ENCODE measurements at places on chromosomes 2 and 18.

- DNase-seq: no peak
These were observed 75.1 kb downstream of the PLEKHM3 start for GRCh38 chr2:207950063-207950760.

DNA sequence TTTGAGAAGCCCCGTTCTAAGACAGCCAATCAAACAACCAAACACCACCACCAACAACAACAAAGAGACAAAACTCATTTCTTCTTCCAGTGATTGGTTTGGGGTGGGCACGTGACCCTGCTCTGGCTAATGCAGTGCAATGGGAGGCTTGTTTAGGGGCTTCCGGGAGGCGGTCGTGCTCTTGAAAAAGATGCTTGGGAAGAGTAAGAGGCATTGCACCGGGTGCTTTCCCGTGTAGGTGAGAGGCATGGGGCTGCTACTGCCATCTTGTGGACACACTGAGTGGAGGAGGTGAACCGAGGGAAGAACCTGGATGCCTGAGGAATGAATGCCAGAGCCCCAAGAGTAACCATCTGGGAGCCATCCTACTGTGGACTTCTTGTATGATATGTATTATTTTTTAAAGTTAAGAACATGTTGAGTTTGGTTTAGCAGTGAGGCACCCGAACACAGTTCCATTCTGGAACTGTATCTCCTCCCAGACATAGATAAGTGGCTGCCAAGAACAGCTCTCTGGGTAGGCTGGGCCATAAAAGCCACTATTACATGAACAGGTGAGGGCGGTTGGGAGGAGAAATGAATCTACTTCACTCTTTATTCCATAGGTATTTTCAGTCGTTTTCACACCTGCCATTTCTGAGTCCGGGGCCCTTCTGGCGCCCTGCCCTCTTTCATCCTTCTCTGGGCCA, 19.1 kb upstream of the ARHGAP25 start:
- peak; percentile 50 for DNase-seq

DNA sequence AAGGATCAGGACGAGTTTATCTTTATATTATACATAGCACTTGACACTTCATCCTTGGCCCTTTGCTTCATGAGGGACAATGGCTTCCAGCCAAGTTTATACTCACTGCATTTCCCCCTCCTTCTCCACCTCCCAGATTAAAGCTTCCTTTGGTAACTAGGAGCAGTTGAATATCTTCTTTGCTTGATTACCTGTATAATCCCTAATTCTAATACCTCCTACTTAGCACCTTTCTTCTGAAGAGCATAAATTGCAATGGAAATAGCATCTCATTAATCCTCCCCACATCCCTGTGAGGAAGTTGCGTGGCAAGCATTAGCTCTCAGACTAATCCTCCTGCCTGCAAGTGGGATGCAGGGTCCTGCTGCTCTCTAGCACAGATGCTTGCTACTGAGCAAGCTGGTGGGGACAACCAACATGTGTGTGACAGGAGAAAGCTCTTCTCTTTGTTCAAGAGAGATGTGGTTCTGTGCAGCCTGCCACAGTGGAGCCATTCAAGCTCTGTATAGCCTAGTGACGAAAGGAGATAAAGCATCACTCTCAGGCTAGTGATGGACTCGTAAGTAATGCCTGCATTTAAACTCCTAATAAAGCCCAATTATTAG, 19.1 kb downstream of the KLHL14 start:
- no peak for DNase-seq

DNA sequence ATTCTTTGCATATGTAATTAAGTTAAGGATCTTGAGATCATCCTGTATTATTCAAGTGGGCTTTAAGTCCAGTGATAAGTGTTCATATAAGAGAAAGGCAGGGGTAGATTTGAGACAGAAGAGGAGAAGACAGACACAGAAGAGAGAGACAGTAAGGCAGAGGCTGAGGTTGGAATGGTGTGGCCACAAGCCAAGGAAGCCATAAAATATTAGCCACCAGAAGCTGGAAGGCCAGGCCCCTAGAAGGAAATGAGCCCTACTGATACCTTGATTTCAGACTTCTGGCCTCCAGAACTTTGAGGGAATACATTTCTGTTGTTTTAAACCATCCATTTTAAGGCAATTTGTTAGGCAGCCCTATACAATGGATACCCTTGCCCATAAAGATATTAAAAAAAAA, 66.9 kb upstream of the DLX2 start:
- no peak for DNase-seq

GRCh38 chr2:208285853-208286252, 19.8 kb downstream of the PIKFYVE start:
- no peak for DNase-seq

DNA sequence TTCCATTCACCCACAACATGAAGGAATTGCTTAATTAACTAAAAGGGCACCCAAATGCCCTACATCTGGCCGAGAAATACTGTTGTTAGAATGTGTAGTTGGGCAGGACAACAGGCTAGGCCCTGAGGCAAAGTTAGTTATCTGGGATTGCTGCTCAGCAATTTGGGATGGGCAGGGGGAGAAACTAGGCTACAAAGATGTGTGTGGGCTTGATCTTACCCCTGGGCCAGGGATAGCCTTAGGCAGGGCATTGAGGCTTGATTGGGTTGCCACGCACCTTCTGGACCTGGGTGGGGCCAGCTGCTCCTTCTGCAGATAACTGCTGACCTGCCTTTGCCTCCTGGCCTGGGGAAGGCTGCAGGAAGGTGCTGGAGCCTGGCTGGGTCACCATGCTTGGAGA, 9.4 kb downstream of the IL18RAP start:
- no peak for DNase-seq

DNA sequence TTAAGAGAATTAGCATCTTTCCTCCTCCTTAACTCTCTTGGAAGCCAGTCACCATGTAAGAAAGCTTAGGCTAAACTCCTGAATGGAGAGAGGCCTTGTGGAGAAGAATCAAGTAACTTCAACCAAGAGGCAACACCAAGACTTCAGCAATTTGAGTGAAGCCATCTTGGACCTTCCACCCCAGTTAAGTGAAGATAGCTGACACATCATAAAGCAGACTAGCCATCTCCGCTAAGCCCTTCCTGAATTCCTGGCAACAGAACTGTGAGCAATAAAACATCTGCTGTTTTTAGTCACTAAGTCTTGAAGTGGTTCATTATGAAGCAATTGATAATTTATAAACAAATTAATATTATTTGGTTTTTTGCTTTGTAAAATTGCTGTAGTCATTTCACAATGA, 1.5 kb upstream of the ZNF397 start:
- no peak for DNase-seq

DNA sequence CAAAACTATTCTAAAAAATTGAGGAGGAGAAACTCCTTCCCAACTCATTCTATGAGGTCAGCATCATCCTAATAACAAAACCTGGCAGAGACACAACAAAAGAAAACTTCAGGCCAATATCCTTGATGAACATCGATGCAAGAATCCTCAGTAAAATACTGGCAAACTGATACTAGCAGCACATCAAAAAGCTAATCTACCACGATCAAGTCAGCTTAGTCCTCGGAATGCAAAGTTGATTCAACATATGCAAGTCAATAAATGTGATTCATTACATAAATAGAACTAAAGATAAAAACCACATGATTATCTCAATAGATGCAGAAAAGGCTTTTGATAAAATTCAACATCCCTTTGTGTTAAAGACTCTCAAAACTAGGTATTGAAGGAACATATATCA, 63.1 kb downstream of the EHBP1 start:
- DNase-seq: no peak

GRCh38 chr2:47035615-47036488, 119.3 kb downstream of the STPG4 start:
- no peak for DNase-seq

GRCh38 chr2:144307711-144308110, 212.2 kb downstream of the ZEB2 start:
- DNase-seq: no peak

DNA sequence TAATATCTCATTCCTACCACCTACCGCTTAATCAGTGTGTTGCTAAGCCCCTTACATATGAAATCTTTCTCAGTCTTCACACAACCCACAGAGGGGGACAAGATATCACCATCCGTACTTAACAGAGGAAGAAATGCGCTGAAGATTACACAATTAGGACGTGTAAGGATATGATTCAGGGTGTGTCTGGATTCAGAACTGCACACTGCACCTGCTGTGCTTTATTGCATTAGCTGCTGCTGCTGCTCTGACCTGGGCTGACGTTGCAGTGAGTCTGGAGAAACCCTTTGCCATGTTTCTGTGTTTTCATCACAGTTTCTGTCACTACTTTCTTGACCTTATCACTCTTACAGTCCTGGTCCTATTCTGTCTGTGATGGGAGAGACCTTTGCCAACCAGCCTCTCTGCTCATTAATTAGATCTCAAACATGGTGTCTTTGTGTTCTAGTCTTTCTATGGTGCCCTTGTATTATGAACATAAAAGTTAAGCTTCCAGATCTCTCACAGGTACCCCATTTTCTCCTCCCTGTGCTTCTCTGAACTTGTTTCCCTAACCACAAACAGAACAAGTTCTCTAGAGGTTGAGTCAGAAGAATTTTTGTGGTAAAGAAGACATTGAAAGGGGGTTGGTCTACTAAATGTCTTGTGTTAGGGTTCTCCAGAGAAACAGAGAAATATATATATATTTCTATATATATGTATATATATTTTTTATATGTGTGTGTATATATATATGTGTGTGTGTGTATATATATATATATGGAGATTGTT, 92.9 kb upstream of the CYP1B1 start:
- no peak for DNase-seq

DNA sequence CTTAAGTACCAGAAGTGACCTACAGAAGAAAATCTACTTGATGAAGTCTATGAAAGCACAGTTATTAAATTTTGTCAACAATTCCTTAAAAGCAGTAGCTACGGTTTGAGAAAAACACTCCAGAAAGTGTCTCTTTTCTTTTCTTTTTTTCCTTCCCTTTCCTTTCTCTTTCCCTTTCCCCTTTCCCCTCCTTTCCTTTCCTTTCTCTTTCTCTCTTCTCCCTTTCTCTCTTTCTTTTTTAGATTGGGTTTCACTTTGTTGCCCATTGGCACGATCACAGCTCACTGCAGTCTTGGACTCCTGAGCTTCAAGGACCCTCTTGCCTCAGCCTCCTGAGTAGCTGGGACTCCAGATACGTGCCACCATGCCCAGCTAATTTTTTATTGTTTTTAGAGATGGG, 2.6 kb upstream of the ALMS1 start:
- no peak for DNase-seq

- no peak for DNase-seq
These were observed 23.1 kb downstream of the PLA2R1 start for GRCh38 chr2:160039166-160039903.

DNA sequence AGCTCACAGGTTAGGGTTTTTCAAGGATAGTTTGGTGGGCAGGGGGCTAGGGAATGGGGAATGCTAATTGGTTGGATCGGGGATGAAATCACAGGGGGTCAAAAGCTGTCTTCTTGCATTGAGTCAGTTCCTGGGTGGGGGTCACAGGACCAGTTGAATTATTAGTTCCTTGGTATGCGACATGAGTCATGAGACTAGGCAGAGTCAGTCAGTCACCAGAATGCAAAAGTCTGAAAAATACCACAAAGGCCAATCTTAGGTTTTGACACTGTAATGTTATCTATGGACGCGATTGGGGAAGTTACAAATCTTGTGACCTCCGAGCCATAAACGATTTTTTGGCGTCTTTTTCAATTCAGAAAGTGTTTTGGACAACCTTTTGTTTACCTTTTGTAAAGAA, 101.2 kb downstream of the ZNF519 start:
- DNase-seq: no peak

DNA sequence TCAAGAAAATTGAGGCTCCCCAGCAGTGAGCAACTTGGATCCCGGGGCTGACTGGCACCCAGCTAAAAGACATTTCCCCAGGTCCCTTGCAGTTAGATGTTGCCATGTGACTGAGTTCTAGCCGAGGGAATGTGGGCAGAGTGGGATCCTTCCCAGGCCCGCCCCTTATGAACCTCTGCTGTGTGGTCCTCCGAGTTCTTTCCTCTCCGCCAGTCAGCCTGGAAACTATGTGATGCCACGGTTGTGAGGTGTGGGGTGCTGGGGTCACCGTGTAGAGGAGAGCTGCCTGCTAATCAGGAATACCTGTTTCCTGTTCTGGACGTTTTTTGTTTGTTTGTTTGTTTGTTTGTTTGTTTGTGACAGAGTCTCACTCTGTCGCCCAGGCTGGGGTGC, 45.5 kb downstream of the TMEM37 start:
- no peak for DNase-seq

- DNase-seq: no peak
These were observed 234.5 kb downstream of the LDLRAD4 start for GRCh38 chr18:13452871-13453680.

- DNase-seq: no peak
These were observed 1860.1 kb downstream of the SUCLG1 start for GRCh38 chr2:82599021-82599420.

- no peak for DNase-seq
These were observed 612.8 kb downstream of the RNF144A start for GRCh38 chr2:7530001-7530400.

GRCh38 chr2:234165421-234165820, 114.9 kb downstream of the SPP2 start:
- no peak for DNase-seq

DNA sequence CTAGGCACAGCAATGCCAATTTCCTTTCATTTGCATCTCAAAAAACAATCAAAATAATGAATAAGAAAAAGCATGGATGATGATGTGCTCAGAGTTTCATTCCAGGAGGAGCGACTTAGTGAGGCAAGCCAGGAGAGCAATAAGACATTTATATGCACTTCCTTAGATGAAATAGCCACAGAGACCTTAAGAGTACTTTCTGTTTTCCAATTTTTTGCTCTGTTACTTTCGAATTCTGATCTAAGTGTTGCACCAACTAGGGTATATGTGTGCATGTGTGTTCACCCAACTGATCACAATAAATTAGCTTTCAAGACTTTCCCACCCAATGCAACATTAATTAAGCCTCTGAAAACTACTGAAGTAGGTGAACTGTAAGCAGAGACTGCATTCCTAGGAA, 709 bp downstream of the RAB27B start:
- no peak for DNase-seq

GRCh38 chr18:365651-366050, 97.8 kb upstream of the THOC1 start:
- no peak for DNase-seq

DNA sequence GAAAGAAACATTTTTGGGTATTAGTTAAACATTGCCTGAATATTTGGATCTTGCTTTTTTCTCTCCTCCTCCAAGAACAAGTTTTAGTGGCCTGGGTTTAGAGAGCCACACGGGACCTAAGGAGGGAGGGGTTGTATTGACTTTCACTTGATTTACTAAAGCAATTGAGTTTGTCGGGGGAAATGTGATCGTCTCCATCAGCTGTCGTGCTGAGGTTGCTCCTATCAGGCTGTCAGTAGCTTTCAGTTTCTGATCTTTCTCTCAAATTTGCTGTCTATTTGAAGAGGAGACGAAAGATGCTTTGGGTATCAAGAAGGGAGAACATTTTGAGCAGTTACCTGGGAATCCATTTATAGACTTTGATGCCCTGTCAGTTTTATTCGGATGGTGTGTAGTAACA, 106.0 kb downstream of the SETBP1 start:
- DNase-seq: no peak

GRCh38 chr2:128424406-128425171, 105.9 kb upstream of the HS6ST1 start:
- DNase-seq: no peak

All from head of caudate nucleus (tissue), 42 donors.